ENCODE measurements at places on chromosomes 6 and 20. TPM values are rescaled to one million over a fixed set of nuclear protein-coding genes. Genes with fewer than 3 reads are reported as not detected.

Gene AHI1
- 12.5 TPM for total RNA-seq

Gene TINAG
- total RNA-seq, result not detected

Gene ENTPD6
- 68.6 TPM for total RNA-seq

Gene RIMS1
- total RNA-seq, result not detected

Gene CENPB
- 35.3 TPM for total RNA-seq

Gene LPA
- total RNA-seq, result not detected

Gene TSBP1
- not detected for total RNA-seq

Gene CALHM4
- total RNA-seq, result not detected

Gene SULF2
- total RNA-seq, result 133 TPM

Gene OPN5
- total RNA-seq, result not detected

Gene TOX2
- 0.96 TPM for total RNA-seq

Gene CLDN20
- not detected for total RNA-seq

Gene SYNDIG1
- not detected for total RNA-seq

Measured in naive thymus-derived CD4-positive, alpha-beta T cell (primary cell).